Cardiac septum (tissue), 1 donor: ENCODE measurements at places on chromosomes 1 and 21.
A peak's percentile ranks its signal among the peaks of the same experiment; 100 is the strongest.

GRCh38 chr1:231107600-231108326 is 54.1 kb upstream of the TRIM67 start:
- DNase-seq: no peak

GRCh38 chr1:204373911-204374310 is 14.2 kb upstream of the PLEKHA6 start:
- no peak for DNase-seq

- no peak for DNase-seq
These were observed 1.7 kb upstream of the PRCC start for GRCh38 chr1:156765666-156766065.

DNA sequence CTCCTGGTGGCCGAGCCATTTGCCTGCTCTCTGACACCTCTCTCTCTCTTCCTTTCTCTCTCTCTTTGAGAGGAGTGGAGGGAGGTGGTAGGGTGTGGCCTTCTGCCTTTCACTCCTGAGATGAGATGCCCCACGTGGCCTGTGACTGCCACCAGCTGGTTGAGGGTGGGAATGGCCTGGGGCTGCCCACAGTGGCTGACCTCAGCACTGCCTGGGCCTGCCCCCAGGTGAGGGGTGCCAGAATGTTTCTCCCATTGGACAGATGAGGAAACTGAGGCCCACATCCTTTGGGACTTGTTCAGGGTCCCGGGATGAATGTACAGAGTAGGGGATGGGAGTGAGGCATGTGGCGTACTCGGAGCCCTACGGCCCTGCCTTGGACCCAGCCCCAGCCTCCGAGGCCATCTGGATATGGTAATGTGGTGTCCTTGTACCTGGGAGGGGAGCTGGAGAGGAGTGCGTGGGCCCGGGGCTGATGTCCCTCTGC is 12.7 kb upstream of the C1orf167 start:
- DNase-seq: peak; percentile 88

- no peak for DNase-seq
These were observed 649 bp downstream of the AHDC1 start for GRCh38 chr1:27603309-27603680.

DNA sequence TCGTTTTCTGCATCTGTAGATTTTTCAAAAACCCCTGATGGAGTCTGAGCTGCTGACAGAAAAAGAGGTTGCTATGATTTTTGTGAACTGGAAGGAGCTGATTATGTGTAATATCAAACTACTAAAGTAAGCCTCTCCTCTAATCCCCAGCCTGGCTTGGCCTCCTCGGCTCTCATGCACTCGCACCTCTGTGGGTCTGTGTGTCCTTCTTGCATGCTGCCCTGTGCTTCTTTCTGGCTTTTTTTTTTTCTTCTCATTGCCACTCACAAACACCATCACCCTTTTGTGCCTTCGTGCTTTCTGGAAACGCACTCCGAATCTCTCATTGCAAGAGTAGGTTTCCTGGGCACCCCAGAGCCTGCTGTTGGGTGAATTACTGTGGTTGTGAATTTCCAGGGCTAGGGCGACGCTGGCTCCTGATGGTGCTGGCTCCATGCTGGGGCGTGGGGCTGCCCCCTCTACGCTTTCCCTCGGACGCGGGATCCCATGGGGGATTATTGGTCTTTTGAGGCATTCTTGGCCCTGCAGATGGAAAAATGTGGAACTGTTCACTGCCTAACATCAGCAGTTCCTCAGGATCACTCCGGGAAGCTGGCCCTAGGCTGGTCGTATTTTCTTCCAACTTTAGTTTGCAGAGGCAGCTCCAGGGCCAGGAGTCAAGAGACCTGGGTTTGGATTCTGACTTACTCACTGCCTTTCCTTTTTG is 56.8 kb downstream of the ATP5PO start:
- DNase-seq: no peak

DNA sequence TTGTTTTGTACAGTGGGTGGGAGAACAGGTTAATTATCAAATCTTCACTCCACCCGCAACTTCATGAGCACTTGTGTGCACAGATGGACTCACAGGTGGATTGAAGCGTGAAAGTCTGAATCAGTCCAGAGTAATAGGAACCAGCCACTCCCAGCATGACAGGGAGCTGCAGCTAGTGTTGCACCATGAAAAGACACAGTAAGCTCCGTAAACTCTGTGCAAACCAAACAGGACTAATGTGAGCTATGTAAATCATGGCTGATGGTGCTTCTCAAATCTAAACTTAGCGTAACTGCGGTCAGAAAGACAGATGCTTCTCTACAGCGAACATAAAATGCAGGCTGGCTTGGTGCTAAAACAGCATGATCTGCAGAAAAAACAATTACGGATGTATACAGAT is 114.4 kb downstream of the CENPF start:
- no peak for DNase-seq

DNA sequence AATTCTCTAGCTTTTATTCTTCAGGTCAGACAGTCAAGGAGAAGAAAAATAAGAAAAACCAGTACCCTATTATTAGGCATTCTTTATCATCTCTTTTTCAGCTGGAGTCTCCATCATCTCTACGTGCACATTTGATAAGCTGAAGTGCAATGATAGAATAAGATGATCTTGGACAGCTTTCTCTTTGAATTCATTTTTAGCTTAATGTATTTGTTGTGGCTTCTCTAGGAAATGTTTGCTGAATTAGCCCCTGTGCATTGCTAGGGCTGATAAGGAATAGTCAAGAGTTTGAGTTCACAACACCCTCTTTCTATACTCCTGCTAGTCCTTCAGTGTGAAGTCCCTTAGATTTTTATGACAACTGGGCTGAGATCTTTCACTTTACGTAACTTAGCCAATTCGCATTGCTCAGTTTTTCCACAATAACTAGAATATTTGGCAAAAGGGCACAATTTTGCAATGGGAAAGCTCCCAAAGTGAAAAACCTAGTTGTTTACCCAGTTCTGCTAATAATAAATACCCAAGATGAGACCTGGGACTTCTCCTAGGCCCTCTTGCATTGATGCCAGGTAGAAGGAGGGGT is 7.0 kb upstream of the KCNJ15 start:
- DNase-seq: no peak
